A549 (cell line): ENCODE measurements at places on chromosomes 1 and 21. TPM values are rescaled to one million over a fixed set of nuclear protein-coding genes. Genes with fewer than 3 reads are reported as not detected.

DNA sequence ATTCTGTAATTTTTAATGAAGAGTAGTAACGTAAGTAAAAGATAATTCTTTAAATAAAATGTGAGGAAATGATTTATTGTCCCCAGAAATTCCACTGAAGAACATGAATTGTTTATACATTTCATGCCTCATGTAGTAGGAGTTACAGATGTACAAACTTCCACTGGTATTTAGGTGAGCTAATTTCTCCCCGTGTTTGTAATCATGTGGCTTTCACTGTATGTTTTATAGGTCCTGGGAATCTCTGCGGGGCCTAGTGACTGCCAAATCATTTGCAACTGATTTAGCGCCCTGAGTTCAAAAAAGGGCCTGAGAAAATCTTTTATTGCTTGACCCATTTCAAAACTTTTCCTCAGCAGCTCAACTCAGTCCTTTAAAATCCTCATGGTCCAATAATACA is 30.5 kb upstream of the FASLG start:
- no peak for DNase-seq

The ATAD3C gene
- polyA plus RNA-seq = not detected in 3 replicates

GRCh38 chr1:1680031-1680911 is 12.3 kb downstream of the SLC35E2B start:
- DNase-seq = no peak

GRCh38 chr1:239817801-239818200 is 273.9 kb upstream of the FMN2 start:
- DNase-seq = no peak

- DNase-seq = peak; percentile 50
These were observed 62.3 kb upstream of the ADARB1 start for GRCh38 chr21:45011911-45012661.

GRCh38 chr1:24936684-24937083 is 6.6 kb upstream of the RUNX3 start:
- no peak for DNase-seq

- DNase-seq = no peak
These were observed 77.9 kb downstream of the PSMG1 start for GRCh38 chr21:39105341-39105765.

GRCh38 chr1:59595774-59596173 is 219.0 kb upstream of the HOOK1 start:
- no peak for DNase-seq

DNA sequence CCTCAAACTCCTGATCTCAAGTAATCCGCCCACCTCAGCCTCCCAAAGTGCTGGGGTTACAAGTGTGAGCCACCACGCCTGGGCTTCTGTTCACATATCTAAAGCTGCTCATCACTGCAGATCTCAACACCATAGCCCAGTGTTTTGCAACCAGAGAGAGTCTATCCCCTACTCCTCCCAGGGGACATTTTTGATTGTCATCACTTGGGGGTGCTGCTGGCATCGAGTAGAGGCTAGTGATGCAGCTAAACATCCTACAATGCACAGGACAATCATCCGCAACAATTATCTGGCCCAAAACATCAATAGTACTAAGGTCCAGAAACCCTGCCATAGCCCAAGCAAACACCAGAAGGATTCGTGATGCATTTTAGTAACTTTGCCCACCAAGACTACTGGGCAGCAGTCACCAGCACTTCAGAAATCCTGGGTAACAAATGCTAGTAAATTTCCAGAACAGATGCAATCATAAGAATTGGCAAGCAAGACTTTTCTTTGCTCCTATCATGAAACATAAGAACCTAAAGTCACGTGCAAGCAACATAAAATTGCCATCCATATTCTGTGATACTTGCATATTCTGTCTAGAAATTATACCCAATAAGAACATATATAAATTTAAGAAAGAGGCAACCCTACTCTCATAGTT is 159.2 kb downstream of the APP start:
- DNase-seq = no peak

- DNase-seq = no peak
These were observed 13.2 kb upstream of the MYOG start for GRCh38 chr1:203098914-203099520.

- DNase-seq = no peak
These were observed 85.4 kb downstream of the TLR5 start for GRCh38 chr1:223057569-223058093.

The EPB41 gene
- polyA plus RNA-seq = 4.4 to 4.9 TPM (median 4.8 TPM) in 3 replicates

The TAS1R3 gene
- polyA plus RNA-seq = 0.14 to 0.24 TPM (median 0.15 TPM) in 3 replicates

The DIRAS3 gene
- polyA plus RNA-seq = 1.4 to 2.0 TPM (median 1.8 TPM) in 3 replicates

GRCh38 chr1:181430015-181430885 is 53.1 kb upstream of the CACNA1E start:
- DNase-seq = no peak

- DNase-seq = no peak
These were observed 268.5 kb downstream of the PTPRC start for GRCh38 chr1:198907423-198907746.

- DNase-seq = no peak
These were observed 4.7 kb downstream of the POGK start for GRCh38 chr1:166843769-166844596.

GRCh38 chr21:26743524-26743923 is 101.7 kb downstream of the ADAMTS1 start:
- no peak for DNase-seq

- peak; percentile 83 for DNase-seq
These were observed 1.6 kb upstream of the ENO1 start for GRCh38 chr1:8879922-8880676.

- DNase-seq = no peak
These were observed 23.1 kb upstream of the PKP1 start for GRCh38 chr1:201260236-201260590.

DNA sequence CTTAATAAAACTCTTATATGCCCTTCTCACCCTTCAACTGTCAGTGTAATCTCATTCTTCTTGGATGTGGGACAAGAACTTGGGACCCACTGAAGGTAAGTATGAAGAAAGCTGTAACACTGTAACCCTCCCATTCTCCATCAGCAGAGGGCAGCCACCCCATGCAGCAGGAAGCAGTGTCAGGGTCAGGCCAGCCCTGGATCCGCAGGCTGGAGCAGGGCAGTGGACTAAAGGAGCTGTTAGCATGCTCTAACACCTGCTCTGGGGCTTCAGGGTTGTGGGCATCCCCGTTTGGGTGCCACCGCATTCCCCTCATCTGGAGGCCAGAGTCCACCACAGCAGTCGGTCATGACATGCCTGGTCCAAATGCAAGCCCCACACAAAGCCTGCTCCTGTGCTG is 156.5 kb downstream of the HIVEP3 start:
- no peak for DNase-seq

DNA sequence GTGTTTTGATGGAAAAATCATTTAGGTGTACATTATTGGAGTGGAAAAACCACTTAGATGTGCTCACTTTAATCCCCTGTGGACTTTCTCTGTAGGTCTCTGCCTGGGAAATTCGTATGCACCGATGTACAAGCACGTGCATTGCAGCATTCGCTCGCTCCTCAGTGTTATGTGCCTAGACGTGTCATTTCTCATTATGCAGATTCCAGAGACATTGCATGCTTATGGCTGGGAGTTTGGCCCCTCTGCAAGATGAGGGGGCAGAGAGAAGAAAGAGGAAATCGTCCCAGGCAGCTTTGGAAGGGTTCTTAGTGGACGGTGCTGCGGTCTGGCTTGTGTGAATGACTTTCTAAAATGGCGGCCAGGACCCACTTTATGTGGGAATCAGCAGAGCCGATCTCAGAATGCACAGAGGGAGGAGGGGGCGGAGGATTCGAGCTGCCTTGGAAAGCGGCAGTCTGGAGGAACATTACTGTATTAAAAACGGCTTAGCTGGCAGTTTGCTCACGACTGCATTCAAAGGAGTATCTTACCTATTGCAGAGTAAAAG is 2.3 kb downstream of the SPEN start:
- DNase-seq = peak; percentile 75

DNA sequence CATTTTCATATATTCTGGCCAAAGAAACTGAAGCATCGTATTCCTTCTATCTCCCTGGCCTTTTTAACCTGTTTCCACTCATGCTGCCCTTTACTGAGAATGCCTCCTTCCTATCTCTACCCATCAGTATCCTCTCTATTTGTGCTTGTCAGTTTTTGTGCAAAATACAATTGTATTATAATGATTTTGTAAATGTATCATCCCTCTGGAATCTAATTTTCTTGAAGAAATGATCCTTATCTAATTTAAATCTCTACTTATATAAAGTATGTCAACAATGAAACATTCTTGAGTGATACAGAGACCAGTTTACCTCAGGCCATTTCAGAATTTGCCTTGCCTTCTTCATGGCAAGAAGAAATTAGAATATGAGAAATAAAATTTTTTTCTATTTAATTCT is 59.0 kb upstream of the TEKT2 start:
- no peak for DNase-seq

The NEXN gene
- 7.3 to 8.7 TPM (median 8.2 TPM) in 3 replicates for polyA plus RNA-seq

DNA sequence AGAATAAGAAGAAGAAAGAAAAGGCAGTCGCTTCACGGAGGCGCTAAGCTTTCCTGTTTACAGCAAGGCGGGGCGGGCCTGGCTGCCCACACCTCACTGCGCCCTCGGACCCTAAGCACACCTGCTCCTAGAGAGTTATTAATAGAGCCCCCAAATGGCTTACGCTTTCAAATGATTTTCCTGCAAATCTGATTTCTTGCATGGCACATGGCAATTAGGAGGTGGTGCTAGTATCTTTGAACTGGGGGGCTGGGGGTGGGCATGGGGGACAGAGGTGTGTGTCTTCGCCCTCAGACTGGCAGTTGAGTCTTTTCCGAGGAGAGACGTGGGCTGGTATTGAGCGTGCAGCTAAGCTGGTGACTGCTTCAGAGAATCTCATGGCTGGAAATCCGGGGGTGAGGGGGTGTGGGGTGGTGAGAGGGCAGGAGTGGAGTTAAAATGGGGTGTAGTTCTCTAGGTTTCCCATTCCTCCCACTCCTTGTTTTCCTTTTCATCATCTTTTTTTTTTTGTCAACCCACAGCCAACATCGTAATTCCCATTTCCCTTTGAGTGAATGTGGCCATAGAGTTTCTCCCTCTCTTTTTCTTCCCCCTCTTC is 1.3 kb downstream of the S1PR1 start:
- DNase-seq = no peak

The LCE1E gene
- not detected in 3 replicates for polyA plus RNA-seq

DNA sequence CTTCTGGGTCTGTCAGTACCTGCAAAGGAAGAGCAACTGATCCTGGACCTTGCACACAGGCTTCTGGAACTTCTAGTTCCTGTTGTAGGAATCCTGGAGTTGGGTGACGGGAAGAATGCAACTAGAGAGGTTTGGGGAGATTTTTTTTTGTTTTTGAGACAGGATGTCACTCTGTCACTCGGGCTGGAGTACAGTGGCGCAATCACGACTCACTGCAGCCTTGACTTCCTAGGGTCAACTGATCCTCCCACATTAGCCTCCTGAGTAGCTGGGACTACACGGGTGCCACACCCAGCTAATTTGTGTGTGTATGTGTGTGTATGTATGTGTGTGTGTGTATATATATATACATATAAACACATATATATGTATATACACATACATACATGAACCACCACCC is 18.8 kb downstream of the ENTREP3 start:
- no peak for DNase-seq

DNA sequence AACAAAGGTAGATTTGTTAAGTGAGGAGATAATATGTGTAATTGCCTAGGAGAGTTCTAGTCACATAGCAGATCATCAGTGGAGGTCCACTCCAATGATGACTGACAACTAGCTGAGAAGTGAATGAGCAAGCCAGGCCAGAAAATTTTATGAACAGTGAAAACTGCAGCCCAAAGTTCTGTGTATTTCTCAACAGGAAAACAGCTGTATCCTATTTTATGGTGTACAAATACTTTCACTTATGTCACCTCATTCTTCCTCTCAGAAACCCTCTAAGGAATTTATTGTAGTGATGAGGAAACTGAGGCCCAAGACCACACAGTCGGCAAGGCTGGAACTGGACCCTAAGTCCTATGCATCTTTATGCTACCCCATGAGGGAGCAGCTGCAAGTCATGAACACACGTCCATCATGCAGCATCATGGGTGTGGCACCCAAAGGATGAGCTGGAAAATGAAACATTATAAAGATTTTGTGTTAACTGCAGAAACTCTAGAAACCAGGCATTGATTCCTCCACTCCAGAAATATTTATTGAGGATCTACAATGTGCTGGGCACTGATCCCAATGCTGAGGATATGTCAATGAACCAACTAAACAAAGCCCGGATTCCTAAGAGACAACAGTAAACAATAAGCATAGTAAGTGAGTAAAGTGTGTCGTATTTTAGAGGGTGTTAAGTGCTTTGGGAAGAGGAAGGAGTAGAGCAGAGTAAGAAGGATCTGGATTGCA is 99.5 kb upstream of the DUSP10 start:
- no peak for DNase-seq

DNA sequence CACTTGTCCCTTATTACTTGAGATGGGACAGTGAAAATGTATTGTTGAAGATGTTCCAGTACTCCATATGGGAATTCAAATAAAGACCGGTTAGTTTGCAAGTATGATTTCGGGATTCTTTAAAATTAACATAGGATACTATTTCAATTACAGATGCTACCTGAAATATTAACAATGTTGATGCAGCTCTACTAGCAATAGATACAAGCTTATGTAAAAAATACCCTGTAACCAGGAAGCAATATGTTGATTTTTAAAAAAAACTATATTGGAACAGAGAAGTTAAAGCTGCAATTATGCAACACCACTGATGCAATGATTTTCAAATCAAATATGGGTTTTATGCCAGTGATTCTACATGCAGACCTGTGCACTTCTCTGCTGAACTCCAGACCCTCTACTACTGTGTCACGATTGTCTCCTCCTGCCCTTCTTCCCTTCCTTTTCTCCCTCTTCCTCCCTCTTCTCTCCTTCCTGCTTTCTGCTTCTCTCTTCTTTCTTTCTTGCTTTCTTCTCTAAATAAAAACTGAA is 179.2 kb downstream of the ATP6V1G3 start:
- no peak for DNase-seq

The KCNAB2 gene
- 9.9 to 11.1 TPM (median 9.9 TPM) in 3 replicates for polyA plus RNA-seq

The C1orf21 gene
- 9.7 to 11.4 TPM (median 10.8 TPM) in 3 replicates for polyA plus RNA-seq

The MYBPH gene
- not detected in 3 replicates for polyA plus RNA-seq

The OR2T35 gene
- not detected in 3 replicates for polyA plus RNA-seq

The CYP4A22 gene
- polyA plus RNA-seq = not detected in 3 replicates

GRCh38 chr21:34072145-34073031 is 990 bp upstream of the MRPS6 start:
- DNase-seq = no peak

The ST6GALNAC3 gene
- polyA plus RNA-seq = 0.92 to 1.5 TPM (median 1.1 TPM) in 3 replicates

GRCh38 chr1:2322581-2323211 is 68.7 kb downstream of the MORN1 start:
- DNase-seq = no peak

DNA sequence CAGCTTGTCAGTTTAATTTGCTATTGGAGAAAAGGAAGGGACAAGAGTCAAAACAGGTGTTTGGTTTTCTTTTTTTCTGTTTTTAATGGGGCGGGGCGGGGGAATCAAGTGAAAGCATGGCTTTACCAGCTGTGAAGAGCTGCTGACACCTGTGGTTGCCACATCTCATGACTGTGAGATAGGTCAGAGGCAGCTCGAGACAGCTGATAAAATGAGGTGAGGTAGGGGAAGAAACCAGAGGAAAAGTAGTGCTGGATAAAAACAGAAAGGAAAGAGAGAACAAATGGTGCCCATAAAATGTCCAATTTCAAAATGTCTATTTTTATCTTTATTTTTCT is 272.3 kb downstream of the NEGR1 start:
- no peak for DNase-seq

The ZRANB2 gene
- polyA plus RNA-seq = 41.7 to 50.0 TPM (median 47.9 TPM) in 3 replicates
